ENCODE measurements at places on chromosomes 7 and 10.

- DNase-seq = no peak
These were observed 388.2 kb downstream of the SORCS3 start for GRCh38 chr10:105029286-105029685.

DNA sequence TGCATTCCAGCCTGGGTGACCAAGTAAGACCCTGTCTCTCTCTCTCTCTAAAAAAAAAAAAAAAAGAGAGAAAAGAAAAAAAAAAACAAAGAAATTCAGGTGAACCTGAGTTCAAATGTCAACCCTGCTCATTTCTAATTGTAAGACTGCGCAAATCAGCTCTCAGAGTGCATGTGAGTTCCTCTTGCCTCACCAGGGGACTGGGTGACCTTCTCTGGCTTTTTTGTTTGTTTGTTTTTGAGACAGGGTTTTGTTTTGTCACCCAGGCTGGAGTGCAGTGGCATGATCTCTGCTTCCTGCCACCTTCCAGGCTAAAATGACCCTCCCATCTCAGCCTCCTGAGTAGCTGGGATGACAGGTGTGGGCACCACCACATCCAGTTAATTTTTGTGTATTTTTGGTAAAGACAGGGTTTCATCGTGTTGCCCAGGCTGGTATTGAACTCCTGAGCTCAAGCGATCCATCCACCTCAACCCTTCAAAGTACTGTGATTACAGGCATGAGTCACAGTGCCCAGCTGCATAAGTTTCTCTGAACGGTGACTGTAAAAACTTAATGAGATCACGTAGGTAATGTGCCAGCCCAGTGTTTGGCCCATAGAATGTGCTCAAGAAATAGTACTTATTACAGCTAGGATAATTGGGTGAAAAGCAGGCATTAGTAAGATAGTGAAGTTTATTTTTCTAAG is 45.3 kb upstream of the BAMBI start:
- DNase-seq = no peak

DNA sequence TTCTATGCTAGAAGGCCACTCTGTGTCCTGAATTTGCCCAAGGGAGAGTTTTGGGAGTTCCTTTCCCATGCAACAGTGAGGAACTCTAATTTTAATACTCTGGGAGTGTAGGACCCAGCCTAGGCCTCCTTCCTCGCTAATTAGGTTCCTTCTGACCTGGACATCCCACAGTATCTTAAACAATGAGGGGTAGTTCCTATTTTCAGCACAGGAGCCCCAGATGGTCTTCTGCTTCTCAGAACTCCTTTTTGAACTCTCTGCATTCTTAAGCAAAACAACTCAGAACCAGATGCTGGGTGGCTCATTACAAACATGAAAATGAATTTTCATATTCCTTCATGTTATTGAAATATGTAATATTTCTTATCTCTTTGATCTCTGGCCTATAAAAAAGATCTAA is 116.9 kb downstream of the LRMDA start:
- DNase-seq = no peak

GRCh38 chr7:91357379-91357778 is 93.1 kb downstream of the FZD1 start:
- DNase-seq = no peak

- no peak for DNase-seq
These were observed 342.5 kb downstream of the RPS24 start for GRCh38 chr10:78375854-78376785.

GRCh38 chr7:70458745-70459144 is 673.2 kb upstream of the GALNT17 start:
- no peak for DNase-seq

- no peak for DNase-seq
These were observed 996.7 kb upstream of the CELF2 start for GRCh38 chr10:10020945-10021344.

- DNase-seq = no peak
These were observed 9.2 kb downstream of the AQP1 start for GRCh38 chr7:30920584-30921539.

DNA sequence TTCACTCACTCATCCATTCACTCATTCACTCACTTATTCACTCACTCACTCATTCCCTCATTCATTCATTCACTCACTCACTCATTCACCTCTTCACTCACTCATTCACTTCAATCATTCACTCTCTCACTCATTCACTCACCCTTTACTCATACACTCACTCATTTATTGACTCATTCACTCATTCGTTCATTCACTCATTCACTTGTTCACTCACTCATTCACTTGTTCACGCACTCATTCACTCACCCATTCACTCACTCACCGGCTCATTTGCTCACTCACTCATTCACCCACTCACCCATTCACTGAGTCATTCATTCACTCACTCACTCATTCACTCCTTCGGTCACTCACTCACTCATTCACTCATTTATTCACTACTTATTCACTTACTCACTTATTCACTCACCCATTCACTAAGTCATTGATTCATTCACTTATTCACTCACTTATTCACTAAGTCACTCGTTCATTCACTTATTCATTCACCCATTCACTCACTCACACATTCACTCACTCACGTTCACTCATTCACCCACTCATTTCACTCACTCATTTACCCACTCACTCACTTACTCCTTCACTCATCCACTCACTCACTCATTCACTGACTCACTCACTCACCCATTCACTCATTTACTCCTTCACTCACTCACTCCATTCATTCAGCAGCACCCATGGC is 4.7 kb upstream of the PFKP start:
- DNase-seq = no peak

GRCh38 chr7:71835056-71835455 is 577.1 kb downstream of the CALN1 start:
- DNase-seq = no peak

- no peak for DNase-seq
These were observed 125.9 kb downstream of the GRK5 start for GRCh38 chr10:119333146-119333792.

DNA sequence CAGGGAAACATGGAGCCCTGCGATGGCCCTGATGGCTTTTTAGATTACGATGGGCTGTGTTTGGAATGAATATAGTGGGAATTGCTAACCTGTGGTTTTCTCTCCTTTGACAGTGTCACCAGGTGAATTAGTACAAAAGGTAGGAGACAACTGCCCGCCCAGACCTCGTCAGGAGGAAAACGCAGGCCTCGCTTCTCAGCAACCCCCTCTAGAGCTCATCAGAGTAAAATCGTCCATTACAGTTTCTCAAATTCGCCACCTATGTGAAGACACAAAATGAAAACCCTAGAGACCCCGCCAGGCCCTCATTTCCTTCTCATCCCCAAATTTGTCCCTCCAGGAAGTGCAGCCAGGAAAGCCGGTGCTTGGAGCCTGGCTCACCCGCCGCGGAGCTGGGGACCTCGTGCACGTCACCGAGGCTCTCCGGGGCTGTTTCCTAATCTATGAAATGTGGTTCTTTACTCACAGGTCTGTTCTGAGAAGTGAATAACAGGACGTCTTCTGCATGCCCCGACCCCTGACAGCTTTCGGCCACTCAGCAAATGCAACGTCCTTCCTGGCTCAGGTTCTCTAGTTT is 143.7 kb downstream of the VIPR2 start:
- DNase-seq = no peak

DNA sequence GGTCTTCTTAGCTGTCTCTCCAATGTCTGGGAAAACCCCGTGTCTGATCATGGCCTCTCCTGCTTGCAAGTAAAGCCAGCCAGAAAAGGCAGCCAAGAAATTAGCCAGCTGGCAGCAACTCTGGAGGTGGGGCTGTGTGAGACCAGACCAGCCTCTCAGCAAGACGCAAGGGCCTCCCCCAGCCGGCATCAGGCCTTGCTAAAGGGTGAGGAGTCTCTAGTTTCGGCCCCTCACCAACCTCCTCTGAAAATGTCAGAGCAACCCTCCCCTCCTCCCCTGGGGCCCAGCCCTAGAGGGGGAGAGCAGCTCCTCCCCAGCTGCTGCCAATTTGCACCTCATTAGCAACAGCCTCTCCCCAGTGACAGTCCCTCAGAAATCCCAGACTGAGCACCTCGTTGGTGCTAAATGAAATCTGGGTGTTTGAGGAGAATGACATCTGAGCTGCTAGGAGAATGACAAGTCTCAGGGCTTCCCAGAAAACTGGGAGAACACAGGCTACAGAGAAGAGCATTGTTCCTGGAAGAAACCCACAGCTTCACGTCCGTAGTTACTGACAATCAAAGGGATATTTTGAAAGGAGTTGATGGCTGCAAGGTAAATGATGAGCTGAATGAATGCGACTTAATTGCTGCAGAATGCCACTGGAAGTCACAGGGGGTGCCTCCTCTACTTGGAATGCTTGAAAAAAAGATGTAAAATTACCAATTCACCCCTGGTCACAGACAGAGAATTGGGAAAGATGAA is 25.9 kb downstream of the DGKI start:
- DNase-seq = no peak

DNA sequence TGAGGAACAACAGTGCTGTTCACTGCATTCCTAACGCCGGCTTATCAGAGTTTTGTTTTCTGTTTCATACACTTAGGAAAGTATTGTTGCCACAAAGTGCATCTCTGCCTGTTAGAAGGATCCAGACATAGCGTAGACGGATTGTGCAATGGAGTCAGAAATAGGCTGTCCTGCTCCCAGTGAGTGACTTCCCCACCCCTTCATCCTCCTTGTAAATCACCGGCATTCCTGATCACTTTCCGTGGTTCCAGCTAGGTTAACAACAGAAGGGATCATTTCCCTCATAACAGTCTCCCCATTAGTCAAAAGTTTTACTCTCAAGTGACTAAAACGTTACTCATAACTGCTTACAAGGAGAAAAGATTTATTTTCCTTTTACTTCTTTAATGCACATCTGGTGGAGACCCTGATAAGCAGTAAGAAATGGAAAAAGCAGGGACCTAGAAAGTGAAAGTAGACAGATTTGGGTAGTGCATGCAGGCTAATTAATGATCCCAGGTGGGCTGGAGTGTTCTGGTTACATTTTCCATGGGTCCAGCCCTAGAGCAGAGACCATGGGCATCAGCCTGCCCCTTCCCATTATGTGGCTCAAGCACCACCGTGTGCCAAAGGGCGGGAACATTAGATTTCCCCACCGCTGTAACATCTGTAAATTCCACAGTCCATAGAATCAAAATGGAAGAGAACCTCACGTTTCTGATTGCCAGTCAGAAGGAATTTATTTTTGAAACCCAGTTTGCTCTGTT is 395.1 kb upstream of the GALNT17 start:
- DNase-seq = no peak

DNA sequence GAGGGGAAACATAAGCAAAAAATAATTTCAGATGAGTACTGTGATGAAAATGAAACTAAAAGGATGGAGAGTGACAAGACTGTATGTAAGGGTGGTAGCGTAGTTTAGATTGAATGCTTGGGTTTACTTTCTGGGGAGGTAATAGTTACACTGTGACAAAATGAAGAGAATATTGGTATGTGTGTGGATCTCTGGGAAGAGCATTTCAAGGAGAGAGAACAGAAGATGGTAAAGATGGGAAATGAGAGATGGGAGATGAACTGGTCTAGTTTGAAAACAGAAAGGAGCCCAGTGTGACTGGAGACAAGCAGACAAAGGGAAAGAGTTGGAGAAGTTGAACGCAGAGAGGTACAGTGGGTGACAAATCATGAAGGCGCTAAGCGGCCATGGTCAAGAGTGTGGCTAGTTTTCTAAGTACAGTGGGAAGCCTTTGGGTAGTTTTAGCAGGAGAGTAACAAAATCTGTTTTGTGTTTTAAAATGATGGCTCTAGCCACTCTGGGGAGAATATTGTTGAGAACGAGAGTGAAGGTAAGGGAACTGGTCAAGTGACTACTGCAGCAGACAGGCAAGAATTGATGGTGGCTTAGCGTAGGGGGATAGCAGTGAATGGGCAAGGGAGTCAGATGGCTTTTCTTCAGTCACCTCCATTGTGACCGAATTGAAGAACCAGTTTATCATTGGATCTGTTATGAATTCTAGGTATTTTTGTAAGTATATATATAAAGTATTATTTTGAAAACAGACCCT is 22.6 kb downstream of the PALS2 start:
- DNase-seq = peak; percentile 20

DNA sequence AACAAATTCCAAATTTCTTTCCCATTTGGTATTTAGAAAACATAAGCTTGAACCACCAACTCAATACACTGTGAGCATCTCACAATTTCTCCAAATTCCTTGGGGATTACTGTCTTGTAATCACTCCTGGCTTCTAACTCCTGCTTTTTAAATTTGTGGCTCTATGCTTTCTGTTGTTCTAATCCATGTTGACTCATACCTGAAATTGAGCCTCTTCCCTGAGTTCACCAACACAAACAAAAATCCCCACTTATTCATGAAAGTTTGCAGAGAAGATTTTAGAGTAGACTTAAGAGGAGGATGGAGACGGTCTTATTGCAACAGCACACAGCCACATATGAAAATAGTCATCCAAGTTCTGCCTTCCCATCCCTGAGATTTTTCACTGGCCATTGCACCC is 252.5 kb downstream of the PTEN start:
- DNase-seq = no peak

GRCh38 chr7:55274156-55274555 is 91.0 kb upstream of the LANCL2 start:
- no peak for DNase-seq

DNA sequence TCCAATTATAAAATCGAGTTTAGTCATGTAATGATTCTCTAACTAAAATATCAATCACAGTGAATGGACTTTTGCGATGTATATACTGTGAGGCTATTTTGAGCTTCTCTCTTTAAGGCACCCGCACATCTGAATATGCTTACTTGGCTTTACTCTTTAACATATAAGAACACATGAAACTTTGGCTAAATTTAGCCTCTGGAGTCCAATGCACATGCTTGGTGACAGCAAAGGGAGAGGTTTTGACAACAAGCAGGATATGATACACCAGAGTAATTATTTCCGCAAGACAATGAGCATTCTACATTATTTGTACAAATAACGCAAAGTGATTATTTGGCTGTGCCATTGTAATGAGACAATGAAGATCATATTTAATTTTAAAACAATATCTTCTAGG is 72.4 kb downstream of the ARID5B start:
- no peak for DNase-seq

DNA sequence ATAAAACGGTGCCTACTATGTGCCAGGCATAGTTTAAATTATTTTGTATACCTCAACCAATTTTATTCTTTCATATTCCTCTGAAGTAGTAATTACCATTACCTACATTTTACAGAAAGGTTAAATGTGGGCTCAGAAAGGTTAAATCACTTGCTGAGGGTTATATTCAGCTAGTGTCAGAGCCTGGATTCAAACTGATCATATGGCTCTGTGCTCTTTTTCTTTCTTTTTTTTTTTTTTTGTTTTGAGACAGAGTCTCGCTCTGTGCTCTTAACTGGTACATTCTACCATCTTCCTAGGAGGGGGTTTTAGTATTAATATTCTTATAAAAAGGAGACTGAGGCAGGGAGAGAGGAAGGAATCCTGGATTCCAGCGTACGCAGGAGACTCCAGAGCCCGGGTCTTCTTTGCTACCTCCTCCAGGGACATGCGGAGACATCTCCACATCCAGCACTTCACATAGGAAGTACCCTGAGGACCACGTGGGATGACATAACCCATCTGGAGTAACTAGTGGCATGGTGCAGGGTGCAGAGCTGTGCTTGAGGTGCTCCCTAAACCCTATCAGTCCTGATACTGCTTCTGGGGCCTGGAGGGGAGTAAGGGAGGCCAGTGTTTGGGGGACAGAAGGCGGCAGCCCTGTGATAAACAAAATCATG is 29.6 kb upstream of the ATXN7L1 start:
- no peak for DNase-seq
